ENCODE measurements at places on chromosomes 12 and 14. TPM values are rescaled to one million over a fixed set of nuclear protein-coding genes. Genes with fewer than 3 reads are reported as not detected.

DNA sequence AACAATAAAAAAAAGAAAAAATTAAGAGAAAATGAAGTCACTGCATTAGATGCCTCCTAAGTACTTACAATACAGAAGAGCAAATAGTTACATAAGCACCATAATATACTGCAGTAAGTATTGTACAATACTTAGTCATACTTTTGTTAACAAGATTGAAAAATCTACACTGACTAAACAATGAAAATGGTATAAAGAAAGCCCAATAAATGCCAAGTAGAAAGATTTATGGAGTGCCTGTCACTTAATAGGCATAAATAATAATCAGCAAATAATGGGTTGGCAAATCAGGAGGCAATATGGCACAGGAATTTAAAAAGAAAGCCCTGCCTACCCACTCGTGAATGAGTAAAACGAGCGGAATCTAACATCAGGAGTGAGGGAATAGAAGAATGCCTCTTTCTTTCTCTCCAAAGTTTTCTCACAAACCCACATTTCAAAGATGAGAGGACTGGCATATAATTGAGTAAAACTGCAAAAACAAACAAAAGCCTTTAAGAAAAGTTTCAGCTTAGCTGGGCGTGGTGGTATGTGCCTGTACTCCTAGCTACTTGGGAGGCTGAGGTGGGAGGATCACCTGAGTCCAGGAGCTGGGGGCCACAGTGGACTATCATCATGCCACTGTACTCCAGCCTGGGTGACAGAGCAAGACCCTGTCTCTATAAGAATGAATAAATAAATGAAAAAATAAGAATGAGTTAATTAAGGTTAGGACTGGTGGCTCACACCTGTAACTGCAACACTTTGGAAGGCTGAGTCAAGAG lies 36.1 kb downstream of the CRY1 start:
- DNase-seq, result no peak

DNA sequence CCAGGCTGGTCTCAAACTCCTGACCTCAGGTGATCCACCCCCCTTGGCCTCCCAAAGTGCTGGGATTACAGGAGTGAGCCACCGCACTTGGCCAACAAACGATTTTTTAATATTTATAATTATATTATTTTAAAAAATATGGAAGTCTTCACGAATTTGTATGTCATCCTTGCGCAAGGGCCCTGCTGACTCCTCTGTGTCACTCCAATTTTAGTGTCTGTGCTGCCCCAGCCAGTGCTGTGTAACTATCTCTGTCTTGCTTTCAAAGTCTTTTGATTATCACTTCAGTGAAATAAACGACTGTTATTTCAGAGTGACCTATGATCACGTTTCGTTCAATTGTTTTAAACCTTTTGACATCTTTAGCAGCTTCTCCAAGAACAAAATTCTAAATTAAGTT lies 13.1 kb upstream of the MMP17 start:
- DNase-seq, result no peak

DNA sequence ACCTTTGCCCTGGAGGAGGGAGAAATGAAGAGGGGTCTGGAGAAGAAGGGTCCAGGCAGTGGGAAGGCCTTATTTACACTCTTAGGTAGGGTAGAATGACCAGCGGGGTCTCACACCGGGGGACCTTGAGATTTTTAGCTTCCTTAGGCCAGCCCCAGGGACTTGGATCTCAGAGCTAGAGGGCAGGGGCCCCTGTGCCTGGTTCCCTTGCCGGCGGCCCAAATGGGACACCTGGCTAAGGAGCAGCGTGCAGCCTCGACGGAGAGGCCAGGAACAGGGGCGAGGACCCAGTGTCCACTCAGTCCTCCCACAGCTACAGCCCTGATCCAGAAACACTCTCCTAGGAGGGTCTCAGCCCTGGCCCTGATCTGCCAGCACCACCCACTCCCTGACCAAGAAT lies 41.8 kb downstream of the DIO3 start:
- DNase-seq, result no peak

DNA sequence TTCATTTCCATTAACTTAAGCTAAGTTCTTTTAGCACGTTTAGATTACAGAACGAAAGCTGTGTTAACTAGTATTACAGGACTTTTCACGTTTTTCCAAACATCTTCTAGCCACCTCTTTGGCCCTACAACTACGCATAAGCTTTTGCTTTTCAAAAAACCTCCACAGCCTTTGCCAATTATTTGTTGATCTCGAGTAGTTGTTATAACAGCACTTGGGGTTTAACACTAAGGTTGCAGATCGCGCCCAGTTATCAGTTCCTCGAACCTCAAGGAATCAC lies 450 bp upstream of the RBM25 start:
- no peak for DNase-seq

GRCh38 chr12:8991371-8992345 lies 2.3 kb downstream of the KLRG1 start:
- DNase-seq, result no peak

DNA sequence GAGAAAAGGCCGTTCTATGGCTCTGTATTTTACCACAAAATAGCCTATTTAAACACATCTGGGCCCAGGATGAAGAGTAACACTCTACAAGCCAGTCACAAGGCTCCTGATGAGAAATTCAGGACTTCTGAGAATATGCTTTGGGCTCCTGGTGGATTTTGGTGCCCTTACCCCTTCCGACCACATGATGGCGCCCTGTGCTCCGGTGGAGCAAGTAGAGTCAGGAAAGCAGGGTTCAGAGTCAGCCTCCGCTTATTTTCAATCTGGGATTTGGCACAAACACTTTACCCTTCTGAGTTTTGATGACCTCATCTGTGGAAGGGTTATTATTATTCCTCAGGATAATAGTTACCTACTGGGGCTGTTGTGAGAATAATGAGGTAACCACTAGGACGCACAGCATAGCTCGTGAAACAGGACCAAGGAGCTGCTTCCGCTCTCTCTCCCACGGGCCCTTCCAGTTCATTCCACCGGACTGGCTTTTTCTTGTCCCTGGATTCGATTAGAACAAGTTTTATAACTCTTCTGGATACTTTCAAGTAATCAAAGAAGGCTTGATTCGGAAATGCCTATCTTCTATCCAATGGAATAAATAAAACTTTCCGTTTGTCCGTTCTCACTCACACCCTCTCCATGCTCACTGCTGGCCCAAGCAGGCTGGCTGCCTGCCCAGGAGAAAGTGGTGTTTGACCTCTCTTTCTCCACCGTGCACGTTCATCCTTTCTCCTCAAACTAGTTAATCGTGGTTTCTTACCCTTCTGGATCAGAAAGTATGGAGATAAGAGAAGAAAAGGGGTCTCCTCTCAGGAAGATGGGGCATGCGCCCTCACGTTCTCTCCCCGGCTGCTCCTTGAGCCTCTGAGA lies 104.6 kb downstream of the GALC start:
- no peak for DNase-seq

DNA sequence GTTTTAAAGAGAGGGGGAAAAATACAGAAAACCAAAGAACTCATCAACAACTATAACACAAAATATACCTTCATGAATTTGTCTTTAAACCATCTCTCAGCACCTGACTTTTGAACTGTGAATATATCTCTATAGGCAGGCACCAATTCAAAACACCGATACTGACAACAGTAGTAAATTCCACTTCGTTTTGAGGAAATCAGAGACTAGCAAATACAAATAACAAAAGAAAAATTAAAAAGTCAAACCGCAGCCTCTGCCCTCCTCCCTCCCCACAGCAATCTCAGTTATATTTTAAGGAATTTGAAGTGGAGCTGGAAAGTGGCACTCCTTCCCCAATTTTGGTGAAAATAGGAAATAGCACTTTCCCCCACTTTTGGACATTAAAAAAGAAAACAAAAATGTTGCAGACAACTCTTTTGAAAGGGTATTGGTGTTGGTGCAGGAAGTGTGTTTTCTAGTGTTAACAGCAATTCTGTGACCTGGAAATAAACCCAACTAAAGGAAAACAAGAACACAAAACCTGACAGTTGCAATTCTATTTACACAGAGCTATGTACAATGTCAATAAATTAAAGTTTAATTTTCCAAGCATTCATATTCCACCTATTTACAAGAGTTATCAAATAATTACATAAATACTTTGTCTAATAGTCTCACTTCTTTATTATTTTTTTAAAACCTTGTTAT lies 13.5 kb downstream of the TBX3 start:
- DNase-seq, result no peak

- no peak for DNase-seq
These were observed 89.3 kb upstream of the TTC7B start for GRCh38 chr14:90905531-90905930.

DNA sequence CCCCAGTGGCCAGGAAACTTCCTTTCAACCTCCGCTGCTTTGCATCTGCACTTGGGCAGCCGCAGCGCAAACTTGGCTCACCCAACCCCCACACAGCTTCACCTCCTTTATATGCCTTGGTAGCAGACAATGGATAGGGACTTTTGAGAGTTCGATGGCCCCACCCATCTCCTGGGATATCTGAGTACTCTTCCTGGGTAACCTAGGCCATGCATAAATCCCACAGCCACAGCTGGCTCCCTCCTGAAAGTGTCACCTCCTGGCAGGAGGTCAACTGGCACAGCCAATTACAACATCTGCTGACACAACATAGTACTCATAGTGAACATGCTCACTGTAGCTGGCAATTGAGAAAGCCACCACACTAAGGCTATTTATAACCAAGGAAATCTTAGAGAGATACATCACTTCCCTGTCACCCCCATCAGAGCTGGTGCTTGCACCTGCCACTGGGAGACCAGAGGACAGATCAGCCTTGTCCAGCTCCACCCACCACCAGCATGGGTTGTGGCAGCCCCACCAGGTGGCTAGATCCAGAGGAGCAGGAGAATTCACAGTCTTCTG lies 410.0 kb downstream of the SYT1 start:
- DNase-seq, result no peak

DNA sequence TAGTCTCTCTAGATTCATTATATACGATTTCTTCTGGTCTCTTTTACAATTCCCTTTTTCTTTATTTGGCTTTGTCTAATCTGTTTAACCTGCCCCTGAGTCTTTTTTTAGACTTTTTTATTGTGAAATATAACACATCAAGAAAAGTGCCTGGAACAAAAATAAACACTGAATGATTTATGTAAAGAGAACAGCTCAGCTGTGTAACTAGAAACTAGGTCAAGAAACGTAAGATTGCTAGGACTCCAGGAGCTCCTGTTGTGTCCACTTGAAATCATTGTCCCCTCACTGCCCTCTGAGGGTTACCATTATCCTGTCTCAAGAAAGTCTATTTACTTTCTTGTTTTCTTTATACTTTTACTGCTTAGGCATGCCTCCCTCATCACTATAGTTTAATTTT lies 23.1 kb downstream of the EXD2 start:
- DNase-seq, result no peak

DNA sequence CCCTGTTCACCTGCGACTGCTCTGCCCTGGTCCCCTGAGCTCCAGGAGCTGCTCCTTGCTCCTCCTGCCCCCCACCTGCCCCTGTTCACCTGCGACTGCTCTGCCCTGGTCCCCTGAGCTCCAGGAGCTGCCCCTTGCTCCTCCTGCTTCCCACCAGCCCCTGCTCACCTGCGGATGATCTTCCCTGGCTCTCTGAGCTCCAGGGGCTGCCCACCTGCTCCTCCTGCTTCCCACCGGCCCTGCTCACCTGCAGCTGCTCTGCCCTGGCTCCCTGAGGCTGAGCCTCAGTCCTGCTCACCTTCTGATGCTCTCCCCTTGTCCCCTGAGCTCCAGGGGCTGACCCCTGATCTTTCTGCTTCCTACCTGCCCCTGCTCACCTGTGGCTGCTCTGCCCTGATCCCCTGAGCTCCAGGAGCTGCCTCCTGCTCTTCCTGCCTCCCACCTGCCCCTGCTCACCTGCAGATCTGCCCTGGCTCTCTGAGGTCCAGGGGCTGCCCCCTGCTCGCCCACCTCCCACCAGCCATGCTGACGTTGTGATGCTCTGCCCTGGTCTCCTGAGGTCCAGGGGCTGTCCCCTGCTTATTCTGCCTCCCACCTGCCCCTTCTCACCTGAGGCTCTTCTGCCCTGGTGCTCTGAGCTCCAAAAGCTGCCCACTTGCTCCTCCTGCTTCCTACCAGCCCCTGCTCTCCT lies 219.2 kb downstream of the TMEM121 start:
- peak; percentile 28 for DNase-seq

DNA sequence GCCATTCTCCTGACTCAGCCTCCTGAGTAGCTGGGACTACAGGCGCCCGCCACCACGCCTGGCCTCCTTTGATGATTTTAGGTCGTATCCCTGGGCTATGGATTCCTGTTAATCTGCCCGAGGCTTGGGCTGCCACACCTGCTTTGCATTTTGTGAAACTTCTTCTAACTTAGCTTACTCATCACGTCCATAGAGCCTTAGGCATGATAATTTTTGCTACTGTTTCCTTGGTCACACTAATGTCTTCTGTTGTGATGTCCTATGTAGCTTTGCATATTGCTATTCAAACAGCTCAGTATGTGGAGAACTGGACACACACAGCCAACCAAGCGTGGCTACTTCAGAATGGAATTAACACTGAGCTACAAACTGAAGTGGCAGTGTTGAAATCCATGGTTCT lies 47.5 kb upstream of the DDX11 start:
- DNase-seq, result no peak

DNA sequence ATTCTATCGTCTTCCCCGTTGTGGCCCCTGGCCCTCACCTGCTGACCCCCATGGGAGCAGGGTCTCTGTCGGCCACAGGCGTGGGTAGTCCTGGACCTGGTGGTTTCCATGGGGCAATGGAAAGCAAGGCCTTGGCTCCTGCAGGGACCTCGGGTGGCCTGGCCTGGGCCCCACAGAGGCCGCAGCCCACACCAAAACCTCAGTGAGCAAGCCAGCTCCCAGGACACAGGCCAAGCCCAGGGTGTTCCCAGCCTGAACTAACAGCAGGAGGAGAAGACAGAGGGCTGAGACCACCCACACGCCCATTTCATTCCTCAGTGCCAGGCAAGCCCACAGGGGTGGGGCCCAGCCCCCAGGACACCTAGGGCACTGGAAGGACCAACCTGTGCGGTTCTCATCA lies 16.9 kb downstream of the ABCB9 start:
- DNase-seq, result no peak

GRCh38 chr14:77599889-77600288 lies 16.5 kb downstream of the SPTLC2 start:
- DNase-seq, result no peak

GRCh38 chr14:61526405-61527312 lies 168.7 kb upstream of the HIF1A start:
- no peak for DNase-seq

- no peak for DNase-seq
These were observed 8.4 kb downstream of the ADCY6 start for GRCh38 chr12:48780381-48781025.

GRCh38 chr14:83816761-83817160 lies 1713.2 kb upstream of the FLRT2 start:
- DNase-seq, result no peak

The AP5M1 gene
- total RNA-seq, result 40.3 TPM

The PRPF39 gene
- total RNA-seq, result 87.5 TPM

The LBHD2 gene
- not detected for total RNA-seq

The HOXC9 gene
- 13.2 TPM for total RNA-seq

The DBX2 gene
- total RNA-seq, result not detected

The MORN3 gene
- total RNA-seq, result not detected

The OTOGL gene
- total RNA-seq, result 0.18 TPM

The PSMC6 gene
- 104 TPM for total RNA-seq

The HSP90AA1 gene
- total RNA-seq, result 550 TPM
